Umbilical cord (tissue), 2 donors: ENCODE measurements at places on chromosomes 2 and 18. TPM values are rescaled to one million over a fixed set of nuclear protein-coding genes. Genes with fewer than 3 reads are reported as not detected.
A peak's percentile ranks its signal among the peaks of the same experiment; 100 is the strongest.

DNA sequence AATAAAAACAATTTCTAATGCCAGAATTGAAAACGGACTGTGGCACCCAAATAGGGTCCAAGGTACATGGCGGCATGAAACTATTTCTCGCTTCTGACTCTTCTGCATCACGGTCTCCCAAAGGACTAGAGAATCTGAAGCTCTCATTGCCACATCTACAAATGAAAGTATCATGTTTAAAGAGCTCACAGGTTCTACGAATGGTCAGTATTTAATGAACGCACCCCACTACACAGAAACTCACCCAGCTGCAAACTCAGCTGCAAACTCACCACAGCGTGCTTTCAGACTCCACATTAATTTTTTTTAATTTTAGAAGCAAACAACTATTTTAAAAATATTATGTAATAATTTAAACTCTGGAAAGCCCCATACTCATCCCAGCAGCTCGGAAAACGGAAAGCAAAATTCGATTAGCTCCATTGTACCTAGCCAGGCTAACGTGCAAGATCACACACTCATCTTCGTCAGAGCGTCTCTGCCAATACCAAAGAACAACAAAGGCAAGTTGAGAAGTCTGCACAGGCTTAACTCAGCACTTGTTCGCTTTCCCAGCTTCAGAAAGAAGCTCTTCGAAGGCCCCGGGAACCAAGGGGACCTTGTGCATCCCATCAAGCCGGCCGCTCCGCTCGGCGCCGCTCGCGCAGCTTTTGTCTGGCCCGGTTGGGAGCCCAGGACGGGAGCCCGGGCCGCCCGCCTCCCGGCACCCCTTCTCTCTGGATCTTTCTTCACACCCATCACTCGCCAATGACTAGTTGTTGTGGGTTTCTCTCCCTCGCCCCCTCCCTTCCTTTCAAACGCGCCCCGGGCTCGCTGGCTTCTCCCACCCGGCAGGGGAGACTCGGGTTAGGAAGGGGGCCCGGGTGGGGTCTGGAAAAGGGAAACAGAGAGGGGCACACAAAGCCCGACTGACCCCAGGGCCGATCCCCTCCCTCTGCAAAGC, 785 bp downstream of the CLASP1 start:
- peak; percentile 70 for DNase-seq

The IL18RAP gene
- 5.5 TPM for total RNA-seq

DNA sequence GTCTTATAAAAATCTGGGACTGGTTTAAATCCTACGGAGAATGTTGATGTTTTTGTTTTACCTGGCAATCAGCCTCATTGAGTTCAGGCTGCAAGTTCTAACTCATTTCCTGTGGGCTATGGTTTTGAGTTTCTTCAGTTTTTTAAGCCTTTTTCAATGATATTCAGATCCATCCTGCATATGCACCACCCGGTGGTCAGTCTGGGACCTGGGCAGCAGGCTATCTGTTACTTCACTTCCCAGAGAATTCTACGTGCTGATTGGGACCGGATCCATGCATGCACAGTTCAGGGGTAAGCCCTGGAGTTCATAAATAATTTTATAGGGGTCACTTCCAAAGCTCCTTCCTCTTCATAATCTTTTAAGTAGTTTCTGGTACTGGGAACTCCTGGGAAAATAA, 339.2 kb upstream of the HNRNPA3 start:
- DNase-seq, result no peak

DNA sequence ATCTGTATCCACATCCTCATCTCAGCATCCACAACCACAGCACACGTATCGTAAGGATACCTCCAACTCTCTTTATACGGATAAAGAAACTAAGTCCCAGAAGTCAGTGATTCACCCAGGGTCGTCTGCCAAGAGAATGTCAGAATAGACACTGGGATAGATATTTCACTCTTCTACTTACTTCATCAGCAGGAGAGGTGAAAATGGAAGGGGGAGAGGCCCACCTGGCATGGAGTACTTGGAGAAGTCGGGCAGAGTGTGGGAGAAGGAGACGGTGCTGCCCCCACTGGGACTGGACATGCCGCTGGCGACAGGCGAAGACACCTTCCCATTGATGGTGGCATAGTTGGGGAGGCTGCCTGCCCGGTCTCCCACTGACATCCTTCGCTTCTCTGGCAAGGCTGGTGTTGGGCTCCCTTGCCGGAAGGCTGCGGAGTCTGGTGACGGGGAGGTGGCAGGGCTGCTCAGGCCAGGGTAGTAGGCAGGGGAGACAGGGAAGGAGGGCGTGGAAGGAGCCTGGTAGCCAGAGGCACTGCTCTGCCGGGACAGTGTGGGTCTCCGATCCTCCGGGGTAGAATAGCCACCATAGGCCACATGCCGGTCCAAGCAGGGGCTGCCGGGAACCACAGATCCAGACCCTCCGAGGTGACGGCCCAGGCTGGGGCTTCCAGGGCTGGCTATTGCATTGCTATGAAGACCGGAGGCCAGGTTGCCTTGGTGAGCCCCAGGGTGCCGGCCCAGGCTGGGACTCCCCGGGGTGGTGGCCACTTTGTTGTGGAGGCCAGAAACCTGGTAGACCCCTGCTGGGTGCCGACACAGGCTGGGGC, 185.1 kb downstream of the TNS1 start:
- DNase-seq, result no peak

GRCh38 chr2:667332-667999, 9.7 kb downstream of the TMEM18 start:
- no peak for DNase-seq

GRCh38 chr2:30684996-30685395, 122.2 kb downstream of the CAPN13 start:
- DNase-seq, result no peak

- DNase-seq, result no peak
Measured at GRCh38 chr18:3983351-3983969, 471.6 kb downstream of the DLGAP1 start.

DNA sequence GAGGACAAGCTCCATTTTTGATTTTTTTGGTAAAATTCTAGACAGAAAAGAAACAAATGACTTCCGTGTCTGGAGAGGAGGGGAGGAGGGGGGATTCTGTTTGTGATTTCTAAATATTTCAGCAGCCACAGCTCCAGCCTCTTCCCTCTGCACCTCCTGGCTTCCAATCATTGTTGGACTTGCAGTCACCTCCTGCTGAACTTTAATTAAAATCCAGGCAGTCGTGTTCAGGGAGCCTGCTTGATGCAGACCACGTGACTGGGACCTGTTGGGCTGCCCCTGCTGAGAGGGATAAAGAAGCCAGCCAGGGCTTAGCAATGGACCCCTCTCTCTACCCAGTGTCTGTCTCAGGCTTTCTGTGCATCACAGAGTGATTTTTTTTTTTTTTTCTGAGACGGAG, 115.1 kb downstream of the SH3BP4 start:
- no peak for DNase-seq

The RRM2 gene
- total RNA-seq, result 4.3 TPM

- DNase-seq, result no peak
Measured at GRCh38 chr18:37242091-37242490, 323.5 kb downstream of the CELF4 start.

- DNase-seq, result no peak
Measured at GRCh38 chr2:16713011-16713423, 47.4 kb upstream of the CYRIA start.

DNA sequence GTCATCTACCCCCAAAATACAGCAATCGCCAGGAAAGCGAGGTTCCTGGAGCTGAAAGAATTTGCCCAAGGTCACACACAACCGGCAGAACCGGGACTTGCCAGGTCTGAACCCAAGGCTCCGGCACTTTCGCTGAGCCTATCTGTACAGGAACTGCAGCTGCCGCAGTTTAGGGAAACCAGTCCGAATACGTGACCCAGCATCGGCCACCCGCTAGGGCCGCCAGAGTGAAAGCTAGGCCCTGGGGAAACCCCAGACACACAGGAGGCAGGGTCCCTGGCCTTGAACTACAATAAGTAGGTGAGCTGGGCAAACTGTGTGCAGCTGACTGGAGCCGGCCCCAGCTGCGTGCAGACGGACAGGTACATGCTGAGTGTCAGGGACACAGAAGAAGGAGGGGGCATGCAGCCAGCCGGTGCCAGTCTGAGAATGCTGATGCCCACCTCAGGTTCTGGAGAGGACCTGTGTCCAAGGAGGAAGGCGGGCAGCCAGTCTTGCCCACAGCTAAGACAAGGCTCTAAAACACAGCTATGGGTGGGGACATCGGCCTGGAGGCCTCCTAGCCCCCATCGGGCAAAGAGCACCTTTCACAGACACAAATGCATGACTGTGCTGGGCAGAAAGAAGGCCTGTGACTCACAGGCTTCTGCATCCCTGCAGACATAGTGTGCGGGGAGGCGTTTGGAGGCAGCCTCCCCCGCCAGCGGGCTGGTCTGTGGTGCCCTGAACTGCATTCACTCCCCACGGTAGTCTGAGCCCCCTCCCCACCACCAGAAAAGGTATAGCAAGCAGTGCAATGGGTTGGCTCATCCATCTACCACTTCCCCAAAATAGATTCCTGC, 107.4 kb upstream of the ID2 start:
- no peak for DNase-seq

DNA sequence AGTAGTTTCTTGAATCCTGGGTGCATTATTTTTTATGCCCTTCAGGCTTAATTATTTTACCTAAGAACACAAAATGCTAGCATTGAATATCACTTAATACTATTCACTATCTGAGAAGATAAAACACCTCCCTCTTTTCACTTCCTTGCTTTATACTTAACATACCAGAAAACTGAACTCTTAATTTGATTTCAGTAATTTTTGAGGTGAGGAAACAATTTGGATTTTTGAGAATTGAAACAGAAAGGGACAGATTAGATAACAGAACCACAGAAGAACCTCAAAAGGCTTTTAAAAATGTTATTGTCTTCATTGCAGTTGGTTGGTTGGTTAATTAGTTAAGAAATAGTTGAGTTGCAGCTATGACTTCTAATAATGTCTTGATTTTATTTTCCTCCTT, 69.5 kb downstream of the GPD2 start:
- DNase-seq, result no peak

DNA sequence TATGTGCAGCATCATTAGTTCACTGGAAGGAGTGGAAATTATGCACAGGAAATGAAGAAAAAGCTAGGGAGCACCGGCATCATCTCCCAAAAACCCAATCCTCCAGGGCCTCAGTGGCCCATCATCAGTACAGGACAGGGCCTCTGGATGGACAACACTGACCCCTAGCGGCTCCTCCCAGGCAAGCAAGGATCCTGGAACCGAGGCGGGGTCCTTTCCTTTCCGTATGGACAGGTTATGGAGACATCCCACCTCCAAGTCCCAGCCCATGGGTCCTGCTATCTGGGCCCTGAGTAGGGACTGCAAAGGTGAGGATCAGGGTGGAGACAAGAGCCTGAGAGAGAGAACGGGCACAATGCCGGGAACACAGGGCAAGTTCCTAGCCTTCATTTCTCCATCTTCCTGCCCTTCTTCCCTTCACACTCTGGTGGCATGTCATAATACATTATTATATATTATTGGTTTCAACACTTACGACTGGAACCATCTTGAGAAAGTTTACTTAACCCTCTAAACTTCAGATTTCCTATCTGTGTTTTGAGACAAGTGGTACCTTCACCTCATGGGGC, 68.2 kb downstream of the ZNF516 start:
- no peak for DNase-seq

The SERPINE2 gene
- total RNA-seq, result 266 TPM

- DNase-seq, result peak; percentile 85
Measured at GRCh38 chr2:23404426-23404825, 19.4 kb downstream of the KLHL29 start.

The CERKL gene
- 5.8 TPM for total RNA-seq

GRCh38 chr18:27862041-27862682, 314.8 kb downstream of the CDH2 start:
- DNase-seq, result peak; percentile 81

GRCh38 chr18:35028536-35028935, 12.7 kb upstream of the MAPRE2 start:
- no peak for DNase-seq

GRCh38 chr2:102619414-102620319, at the start of gene SLC9A2:
TSS of gene SLC9A2 (plus strand) at chr2:102619553. CDS start at chr2:102619849, 296 bp downstream.
- DNase-seq, result no peak

GRCh38 chr2:26569216-26570082, 71.7 kb downstream of the CIB4 start:
- no peak for DNase-seq

- peak; percentile 38 for DNase-seq
Measured at GRCh38 chr2:79219383-79219988, 59.9 kb upstream of the REG3A start.

DNA sequence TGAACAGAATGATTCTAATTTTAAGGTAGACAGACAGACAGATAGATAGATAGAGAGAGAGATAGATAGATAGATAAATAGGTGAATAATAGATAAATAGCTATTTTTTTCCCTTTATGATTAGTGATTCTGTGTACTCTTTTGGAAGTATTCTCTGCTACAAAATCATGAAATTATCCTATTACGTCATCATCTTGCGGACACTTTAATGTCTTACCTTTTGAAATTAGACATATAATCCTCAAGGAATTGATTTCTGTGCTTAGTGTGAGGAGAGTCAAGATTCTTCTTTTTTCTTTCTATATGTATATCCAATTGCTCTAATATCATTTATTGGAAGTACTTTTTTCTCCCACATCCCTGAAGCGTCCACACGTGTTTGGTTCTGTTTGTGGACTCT, 215.2 kb downstream of the SCG2 start:
- DNase-seq, result no peak

The MBP gene
- 20.0 TPM for total RNA-seq

GRCh38 chr2:74876081-74876886, 42.4 kb downstream of the HK2 start:
- peak; percentile 75 for DNase-seq

The SLC23A3 gene
- total RNA-seq, result not detected

DNA sequence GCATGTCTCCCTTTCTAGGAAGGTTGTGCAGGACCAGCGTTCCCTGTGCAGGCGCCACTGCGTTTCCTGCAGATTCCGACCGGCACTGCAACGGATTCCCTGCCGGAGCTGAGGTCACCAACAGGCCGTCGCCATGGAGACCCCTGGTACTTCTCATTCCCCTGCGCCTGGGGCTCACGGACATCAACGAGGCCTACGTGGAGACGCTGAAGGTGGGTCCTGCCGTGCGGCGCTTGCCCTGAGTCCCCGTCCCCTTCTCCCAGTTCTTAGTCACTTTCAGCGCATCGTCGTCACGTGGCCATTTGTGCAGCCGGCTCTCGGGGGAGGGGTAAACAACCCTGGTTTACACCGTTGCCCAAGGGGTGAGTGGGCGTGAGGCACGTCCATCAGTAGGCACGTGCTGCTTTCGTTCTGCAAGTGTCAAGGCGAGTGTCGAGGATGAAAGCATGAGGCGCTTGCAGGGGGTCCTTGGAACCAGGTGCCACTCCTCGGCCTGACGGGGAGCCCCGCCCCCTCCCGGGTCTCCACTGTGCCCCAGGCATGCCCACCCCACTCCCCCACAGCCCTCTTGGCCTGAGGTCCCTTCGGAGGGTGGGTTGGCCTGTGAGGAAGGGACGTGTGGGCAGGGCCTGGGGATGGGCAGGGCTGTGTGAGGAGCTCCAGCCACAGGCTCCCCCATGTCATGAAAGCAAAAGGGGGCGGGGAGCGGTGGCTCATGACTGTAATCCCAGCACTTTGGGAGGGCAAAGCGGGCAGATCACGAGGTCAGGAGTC, 19.8 kb downstream of the DTYMK start:
- DNase-seq, result peak; percentile 70

The NAT8 gene
- not detected for total RNA-seq

DNA sequence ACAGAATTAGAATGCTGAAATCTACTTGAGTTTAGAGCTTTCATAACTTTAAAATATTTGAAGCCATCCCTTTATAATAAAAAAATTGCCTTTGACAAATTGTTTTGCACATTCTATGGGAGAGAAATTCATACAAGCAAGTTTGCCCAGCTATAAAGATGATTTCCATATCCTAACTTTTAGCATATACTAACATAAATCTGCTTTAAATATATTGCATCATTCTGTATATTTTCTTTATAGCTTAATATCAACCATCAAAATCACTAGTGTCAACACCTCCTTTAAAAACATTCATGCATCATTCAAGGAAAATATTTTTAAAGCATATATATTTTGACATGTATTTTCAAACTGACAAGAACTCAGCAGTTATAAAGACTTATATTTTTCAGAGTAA, 49.9 kb downstream of the WDPCP start:
- DNase-seq, result no peak
